Type B pancreatic cell (in vitro differentiated cells): ENCODE measurements at places on chromosomes 2 and 18. TPM values are rescaled to one million over a fixed set of nuclear protein-coding genes. Genes with fewer than 3 reads are reported as not detected.

RAB6C gene
- total RNA-seq, result 0.29 and 0.50 TPM in 2 replicates

ZSCAN30 gene
- total RNA-seq, result 12.5 and 17.3 TPM in 2 replicates

CPLX4 gene
- not detected in 2 replicates for total RNA-seq

- H3K27me3 ChIP-seq, result no peaks in the 10 kb centered on the region
- H3K4me1 ChIP-seq, result peaks cover 17% of the 10 kb centered on the region
- peak overlapping the region; percentile 77 for H3K27ac ChIP-seq
- peaks cover 14% of the 10 kb centered on the region for H3K36me3 ChIP-seq
- DNase-seq, result no peak
Observed at GRCh38 chr2:53768242-53768542, 588 bp downstream of the CHAC2 start.

GRCh38 chr18:46423226-46423805, 233.7 kb downstream of the LOXHD1 start:
- H3K27me3 ChIP-seq, result no peaks in the 10 kb centered on the region
- H3K4me3 ChIP-seq, result no peak overlapping the region
- peaks cover 7% of the 10 kb centered on the region for H3K36me3 ChIP-seq
- H3K4me1 ChIP-seq, result peaks cover 51% of the 10 kb centered on the region
- no peak for DNase-seq

DNA sequence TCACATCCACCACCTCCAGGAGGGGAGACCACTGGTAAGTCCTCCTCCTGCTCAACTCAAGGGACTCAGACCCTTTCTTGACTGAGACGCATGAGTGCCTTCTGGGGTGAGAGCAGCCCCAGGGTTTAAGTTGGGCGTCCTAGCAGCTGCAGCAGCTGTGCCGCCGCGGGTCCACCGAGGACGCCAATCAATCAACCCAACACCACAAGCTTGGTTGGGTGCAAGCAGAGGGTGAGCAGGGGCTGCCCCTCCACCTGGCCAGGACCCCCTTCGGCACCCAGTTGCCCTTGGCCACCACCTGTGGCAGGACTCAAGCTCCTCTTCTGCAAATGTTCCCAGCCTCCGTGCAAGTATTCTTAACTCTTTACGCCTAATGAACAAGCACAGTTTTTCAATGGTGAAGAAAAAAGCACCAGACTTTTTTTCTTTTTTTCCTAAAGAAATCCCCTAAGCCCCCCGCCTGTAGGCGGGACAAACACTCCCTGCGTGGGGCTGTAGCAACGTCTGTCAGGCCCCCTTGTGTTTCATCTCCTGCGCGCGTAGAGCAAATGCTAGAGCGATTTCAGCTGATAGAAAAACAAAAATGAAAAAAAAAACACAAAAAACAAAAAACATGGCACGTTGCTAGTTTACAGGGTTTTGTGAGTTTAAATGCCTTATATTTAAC, 197.1 kb downstream of the LOXHD1 start:
- no peaks in the 10 kb centered on the region for H3K27me3 ChIP-seq
- no peak for DNase-seq
- no peak overlapping the region for H3K27ac ChIP-seq
- peaks cover 11% of the 10 kb centered on the region for H3K4me1 ChIP-seq
- peaks cover 6% of the 10 kb centered on the region for H3K36me3 ChIP-seq

DNA sequence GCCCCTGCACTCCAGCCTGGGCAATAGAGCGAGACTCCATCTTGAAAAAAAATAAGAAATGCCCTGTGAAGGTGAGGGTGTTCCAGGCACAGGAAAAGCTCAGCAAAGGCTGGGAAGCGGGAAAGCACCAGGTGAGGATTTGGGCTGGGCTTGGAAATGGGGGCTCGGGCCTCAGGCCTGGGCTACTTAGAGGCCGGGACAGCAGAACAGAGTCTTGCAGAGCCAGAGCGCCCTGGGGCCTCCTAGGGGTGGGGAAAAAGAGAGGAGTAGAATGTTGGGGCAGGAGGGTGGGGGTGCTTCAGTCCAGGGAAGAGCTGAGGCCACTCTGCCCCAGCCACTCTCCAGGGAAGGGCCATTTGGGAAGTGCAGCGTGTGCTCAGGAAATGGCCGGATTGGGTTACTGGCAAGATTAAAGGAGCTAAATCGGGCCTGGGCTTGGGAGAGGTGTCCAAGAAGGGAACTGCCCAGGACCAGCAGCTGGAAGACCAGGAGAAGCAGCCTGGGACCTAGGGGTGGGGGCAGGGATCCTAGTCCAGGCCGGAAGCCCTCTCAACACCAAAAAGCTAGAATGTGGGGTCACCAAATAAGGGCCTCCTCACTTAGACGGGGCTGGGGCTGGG, 13.8 kb upstream of the DES start:
- peaks cover 12% of the 10 kb centered on the region for H3K27me3 ChIP-seq
- no peak overlapping the region for H3K27ac ChIP-seq
- H3K4me3 ChIP-seq, result no peak overlapping the region

DNA sequence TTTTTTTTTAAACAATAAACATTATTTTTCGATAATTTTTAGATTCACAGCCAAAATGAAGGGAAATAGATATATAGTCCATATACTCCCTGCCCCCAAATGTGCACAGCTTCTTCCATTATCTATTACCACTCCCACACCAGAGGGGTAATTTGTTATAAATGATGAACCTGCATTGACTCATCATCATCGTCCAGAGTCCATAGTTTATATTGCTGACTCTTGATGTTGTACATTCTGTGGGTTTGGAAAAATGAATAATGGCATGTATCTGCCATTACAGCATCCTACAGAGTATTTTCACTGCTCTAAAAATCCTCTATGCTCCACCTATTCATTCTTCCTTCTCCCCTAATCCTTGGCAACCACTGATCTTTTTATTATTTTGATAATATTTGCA, 121.5 kb downstream of the LTBP1 start:
- no peak overlapping the region for H3K27ac ChIP-seq
- no peak for DNase-seq
- peaks cover 14% of the 10 kb centered on the region for H3K4me1 ChIP-seq
- no peaks in the 10 kb centered on the region for H3K27me3 ChIP-seq

- no peak for DNase-seq
- H3K36me3 ChIP-seq, result no peaks in the 10 kb centered on the region
- no peak overlapping the region for H3K27ac ChIP-seq
- no peaks in the 10 kb centered on the region for H3K27me3 ChIP-seq
- peaks cover 7% of the 10 kb centered on the region for H3K4me1 ChIP-seq
Observed at GRCh38 chr18:5582076-5582475, 38.3 kb upstream of the EPB41L3 start.

- peaks cover 24% of the 10 kb centered on the region for H3K4me1 ChIP-seq
- H3K27me3 ChIP-seq, result peaks cover 13% of the 10 kb centered on the region
- H3K4me3 ChIP-seq, result no peak overlapping the region
- H3K27ac ChIP-seq, result no peak overlapping the region
Observed at GRCh38 chr2:125979886-125980285, 676.1 kb upstream of the GYPC start.

DNA sequence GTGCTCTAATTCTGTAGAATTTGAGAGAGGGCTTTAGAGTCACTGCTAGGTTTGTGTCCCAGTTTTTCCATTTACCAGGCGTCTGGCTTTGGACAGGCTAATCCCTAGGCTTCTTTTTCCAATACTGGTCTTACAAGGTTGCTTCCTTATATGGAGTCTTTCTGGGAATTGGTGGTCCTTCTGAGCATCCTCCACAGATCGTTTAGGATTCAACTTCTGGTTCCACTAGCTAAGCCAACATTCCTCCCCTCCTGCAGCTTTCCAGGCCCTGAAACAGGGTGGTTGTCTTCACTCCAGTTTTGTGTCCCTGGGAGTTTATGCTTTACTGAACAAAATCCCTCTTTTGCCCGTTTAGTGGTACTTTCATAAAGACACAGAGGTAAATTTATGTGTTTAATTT, 170.6 kb downstream of the CERS6 start:
- H3K27me3 ChIP-seq, result no peaks in the 10 kb centered on the region
- peaks cover 24% of the 10 kb centered on the region for H3K4me1 ChIP-seq
- H3K27ac ChIP-seq, result no peak overlapping the region
- H3K4me3 ChIP-seq, result no peak overlapping the region
- no peak for DNase-seq
- H3K36me3 ChIP-seq, result peaks cover 5% of the 10 kb centered on the region

UGT1A6 gene
- total RNA-seq, result 0.52 and 1.9 TPM in 2 replicates

DNA sequence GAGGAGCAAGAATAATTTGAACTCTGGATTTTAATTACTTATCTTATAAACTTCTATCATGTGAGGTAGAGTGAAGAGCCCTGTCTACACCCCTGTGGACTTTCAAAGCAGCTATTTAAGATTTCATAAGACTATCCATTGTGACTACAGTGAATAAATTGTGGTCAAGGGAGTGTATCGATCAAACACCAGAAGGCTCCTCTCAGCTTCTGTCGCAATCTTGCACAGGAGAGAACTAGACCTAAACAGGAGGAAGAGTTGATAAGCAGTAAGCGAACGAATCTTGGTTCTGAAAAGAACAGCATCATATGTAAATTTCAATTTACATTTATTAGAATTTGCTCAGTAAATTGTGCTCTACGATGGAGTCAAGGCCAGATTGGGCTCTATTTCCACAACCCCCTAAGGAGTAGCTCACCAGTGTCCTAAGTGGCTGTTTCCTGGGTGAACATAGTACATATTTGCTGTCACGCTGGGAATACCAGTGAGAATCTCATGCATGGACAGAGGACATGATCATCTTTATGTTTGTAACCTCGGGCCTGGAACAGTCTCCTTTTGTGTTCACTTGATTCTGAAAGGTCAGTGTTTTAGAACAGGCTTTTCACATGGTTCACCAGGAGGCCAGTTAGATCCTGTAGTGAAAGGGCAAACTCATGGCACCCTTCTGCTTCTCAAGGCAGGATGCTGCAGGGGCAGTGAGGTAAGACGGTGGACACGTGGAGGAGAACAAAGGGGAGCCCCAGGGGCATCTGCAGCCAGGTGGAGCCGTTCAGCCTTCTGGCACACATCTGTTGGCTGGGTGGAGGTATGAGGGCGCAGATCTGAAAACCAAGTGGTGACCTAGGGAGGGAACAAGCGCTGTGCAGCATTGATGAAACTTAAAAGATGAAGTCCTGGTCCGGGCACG, 33.3 kb downstream of the NPAS2 start:
- DNase-seq, result no peak
- H3K36me3 ChIP-seq, result no peaks in the 10 kb centered on the region
- H3K4me1 ChIP-seq, result peaks cover 4% of the 10 kb centered on the region

- peaks cover 5% of the 10 kb centered on the region for H3K36me3 ChIP-seq
- no peaks in the 10 kb centered on the region for H3K27me3 ChIP-seq
- DNase-seq, result peak; percentile 54
- peak overlapping the region; percentile 85 for H3K27ac ChIP-seq
Observed at GRCh38 chr2:233422050-233422639, 67.9 kb downstream of the DGKD start.

DNA sequence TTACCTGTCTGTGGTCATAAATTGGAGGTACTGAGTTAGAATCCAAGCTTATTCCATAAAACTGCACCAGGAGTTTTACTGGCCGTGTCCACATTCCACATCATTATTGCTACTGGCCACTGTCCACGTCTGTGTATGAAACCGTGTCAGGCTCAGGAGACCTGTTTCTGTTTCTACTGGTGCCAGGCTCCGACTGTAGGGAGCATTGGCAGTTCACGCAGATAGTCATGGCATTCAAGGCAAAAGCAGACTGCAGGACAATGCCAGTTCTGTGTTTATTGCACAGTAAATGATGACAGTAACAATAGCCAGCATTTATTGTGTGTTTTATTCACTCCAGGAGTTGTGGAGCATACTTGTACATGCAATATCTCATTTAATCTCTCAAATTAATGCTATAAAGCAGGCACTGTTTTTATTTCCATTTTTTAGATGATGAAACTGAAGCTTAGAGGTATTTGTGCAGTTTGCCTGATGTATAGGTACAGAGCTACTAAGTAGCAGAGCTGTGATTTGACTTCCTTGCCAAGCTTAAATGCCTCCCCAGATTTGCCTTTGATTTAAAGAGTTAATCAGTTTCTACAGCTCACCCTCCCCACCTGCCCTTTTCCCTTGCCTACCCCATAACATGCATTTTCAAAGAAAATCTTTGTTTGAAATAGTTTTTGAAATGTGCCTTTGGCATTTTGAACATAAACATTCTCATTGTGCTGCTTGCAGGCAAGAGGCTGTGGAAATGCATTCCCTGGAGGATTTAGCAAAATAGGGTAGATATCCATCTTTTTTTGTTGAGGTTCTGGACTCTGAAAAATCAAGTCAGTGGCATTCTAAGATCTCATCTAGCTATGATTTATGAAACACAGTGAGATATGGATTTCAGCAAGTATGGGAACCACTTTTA, 55.5 kb downstream of the MAP4K4 start:
- no peak for DNase-seq
- H3K4me1 ChIP-seq, result peaks cover 49% of the 10 kb centered on the region
- no peaks in the 10 kb centered on the region for H3K27me3 ChIP-seq

- H3K36me3 ChIP-seq, result peaks cover 9% of the 10 kb centered on the region
- no peaks in the 10 kb centered on the region for H3K27me3 ChIP-seq
- H3K4me3 ChIP-seq, result no peak overlapping the region
- no peak for DNase-seq
- H3K27ac ChIP-seq, result no peak overlapping the region
Observed at GRCh38 chr2:69221512-69221911, 165.5 kb downstream of the GFPT1 start.

PIEZO2 gene
- 21.8 and 38.8 TPM in 2 replicates for total RNA-seq

- no peak overlapping the region for H3K27ac ChIP-seq
- DNase-seq, result no peak
- peaks cover 34% of the 10 kb centered on the region for H3K4me1 ChIP-seq
- peaks cover 8% of the 10 kb centered on the region for H3K36me3 ChIP-seq
Observed at GRCh38 chr2:167681234-167682015, 566.0 kb downstream of the STK39 start.

DNA sequence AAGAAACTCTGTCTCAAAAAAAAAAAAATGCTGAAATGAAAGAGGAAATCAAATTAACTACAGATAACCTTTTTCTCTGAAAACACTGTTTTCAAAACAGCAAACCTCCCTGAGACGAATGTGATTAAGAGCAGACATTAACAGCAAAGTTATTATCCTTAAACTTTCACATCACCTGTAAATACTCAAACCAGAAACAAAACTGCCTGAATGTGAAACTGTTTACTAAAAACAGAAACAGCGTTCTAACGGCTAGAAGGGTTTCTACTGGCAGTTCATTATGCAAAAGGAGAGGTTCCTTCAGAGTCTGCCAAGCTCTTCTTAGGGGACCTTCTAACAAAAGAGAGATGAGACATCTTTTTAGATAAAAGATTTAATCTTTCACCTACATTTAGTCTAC, 45.9 kb downstream of the PNO1 start:
- H3K27me3 ChIP-seq, result no peaks in the 10 kb centered on the region
- DNase-seq, result no peak
- no peaks in the 10 kb centered on the region for H3K4me1 ChIP-seq
- H3K4me3 ChIP-seq, result no peak overlapping the region
- peaks cover 9% of the 10 kb centered on the region for H3K36me3 ChIP-seq

DNA sequence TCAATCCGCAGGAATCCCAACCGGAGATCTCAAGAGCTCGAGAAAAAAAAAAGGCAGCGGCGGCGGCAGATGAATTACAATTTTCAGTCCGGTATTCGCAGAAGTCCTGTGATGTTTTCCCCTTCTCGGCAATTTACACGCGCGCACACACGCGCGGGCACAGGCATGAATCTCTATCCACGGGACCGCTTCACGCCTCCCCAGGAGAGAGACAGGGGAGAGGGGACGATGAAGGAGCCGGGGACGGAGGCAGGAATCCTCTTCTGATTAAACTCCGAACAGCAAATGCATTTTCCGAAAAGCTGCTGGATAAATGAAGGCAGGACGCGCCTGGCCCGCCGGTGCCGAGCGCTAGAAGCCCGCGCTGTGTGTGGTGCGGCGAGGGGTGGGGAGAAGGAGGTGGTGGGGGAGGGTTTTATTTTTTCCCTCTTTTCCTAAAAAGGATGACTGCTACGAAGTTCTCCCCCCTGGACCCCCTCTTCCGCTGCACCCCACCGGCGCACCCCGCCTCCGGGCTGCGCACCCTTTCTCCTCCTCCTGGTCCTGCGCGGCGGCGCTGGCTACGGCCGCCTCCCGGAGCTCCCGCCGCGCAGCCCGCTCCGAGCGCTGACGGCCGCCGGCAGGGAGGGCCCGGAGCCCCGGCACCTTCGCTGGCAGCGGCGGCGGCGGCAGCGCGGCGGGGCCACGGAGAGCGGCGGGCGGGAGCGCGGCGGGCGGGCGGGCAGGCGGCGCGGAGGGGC, at the start of gene BCL2:
TSS of gene BCL2 (minus strand) at position 387 of the 740 bp plus-strand sequence.
- peak within 1 kb of the TSS; percentile 96 for H3K27ac ChIP-seq
- peak within 1 kb of the TSS; percentile 99 for H3K4me3 ChIP-seq
- no peaks in the 10 kb centered on the region for H3K36me3 ChIP-seq
